ENCODE measurements at places on chromosomes 16 and 17.

DNA sequence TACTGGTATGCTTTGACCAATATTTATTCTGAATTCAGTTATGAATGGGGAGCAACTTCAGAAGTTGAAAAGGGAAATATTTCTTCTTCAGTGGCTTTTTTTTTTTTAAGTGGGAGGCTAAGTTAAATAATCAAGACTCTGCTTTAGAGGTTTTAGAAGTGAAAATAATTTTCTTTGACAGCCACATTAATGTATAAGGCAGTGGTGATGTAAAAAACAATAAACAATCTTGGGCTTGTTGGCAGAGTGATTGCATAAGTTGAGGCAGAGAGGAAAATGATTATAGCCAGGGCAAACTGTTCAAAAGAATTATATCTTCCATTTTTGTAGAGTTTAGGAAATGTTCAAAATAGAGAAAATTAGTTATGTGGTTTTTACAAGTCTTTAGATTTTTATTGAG lies 5.4 kb upstream of the KRT12 start:
- DNase-seq = no peak

DNA sequence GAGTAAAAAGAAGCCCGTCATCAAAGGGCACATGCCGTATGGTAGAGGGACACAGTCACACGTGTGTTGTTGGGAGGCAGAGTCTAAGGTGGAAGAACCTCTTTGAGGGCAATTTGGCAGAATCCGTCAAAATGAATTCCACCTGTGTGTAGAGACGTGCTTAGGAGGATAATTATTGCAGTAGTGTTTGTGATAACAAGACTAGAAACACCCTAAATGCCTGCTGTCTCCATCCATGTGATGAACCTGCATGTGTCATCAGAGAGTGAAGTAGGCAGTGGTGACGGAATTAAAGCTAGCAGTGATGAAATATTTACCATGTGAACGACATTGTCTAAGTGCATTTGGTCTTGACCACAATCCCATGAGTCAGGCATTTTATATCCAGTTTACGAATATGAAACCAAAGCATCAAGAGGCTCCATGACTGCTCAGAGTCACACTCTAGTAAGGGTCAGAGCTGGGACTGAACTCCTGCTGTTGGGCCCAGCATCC lies 61.3 kb upstream of the ADORA2B start:
- no peak for DNase-seq

GRCh38 chr17:47917581-47917980 lies 21.5 kb downstream of the SP2 start:
- no peak for DNase-seq

DNA sequence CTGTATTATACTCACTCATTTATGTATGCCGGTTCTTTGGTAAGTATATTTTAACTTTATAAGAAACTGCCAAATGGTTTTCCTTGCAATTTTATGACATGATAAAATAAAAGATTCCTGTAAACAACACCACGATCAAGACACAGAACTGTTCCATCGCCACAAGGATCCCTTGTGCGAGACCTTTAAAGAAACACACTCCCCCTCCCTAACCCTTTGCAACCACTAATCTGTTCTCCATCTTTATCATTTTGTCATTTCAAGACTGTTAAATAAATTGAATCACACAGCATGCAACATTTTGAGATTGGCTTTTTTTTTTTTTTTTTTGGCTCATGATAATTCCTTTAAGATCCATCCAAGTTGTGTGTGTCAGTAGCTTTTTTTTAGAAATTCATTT lies 6.0 kb downstream of the ADGRG5 start:
- DNase-seq = no peak

DNA sequence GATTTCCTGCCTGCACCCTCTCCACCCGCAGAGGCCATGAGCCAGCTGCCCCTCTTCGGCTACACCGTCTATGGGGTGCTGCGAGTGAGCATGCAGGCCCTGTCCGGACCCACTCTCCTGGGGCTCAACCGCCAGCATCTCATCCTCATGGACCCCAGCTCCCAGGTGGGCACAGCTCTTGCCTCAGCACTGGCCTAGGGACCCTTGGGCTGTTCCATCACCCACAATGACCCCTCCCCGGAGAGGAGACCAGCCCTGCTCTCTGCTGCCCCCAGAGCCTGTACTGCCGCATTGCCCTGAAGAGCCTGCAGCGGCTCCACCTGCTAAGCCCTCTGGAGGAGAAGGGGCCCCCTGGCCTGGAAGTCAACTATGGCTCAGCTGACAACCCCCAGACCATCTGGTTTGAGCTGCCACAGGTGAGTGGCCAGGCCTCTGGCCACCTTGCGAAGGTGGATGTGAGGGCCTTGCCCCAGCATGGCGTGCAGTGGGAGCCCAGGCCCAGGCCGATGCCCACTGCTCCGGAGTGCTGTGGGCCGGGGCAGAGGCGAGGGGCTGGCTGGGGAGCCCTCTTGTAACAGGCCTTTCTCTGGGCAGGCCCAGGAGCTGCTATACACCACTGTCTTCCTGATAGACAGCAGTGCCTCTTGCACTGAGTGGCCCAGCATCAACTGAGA lies 7.3 kb upstream of the SMIM5 start:
- DNase-seq = peak; percentile 22

DNA sequence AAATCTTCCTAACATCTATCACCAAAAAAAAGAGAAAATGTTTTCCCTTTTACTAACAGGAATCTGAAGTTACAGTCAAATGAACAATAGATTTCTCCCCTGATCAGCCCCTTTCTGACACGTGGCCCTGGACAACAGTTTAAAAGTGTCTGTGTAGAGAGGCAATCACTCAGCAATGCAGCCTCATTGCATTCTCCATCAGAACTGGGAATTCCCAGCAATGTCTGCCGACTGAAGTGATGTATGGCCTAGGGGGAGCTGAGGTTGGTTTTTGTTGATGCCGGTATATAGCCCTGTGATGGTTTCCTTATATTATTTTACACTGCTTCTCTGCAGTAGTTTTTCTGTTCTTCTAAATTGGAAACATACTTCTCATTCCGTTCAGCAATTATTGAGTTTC lies 904.3 kb upstream of the CDH8 start:
- no peak for DNase-seq

Data from amygdala (tissue), 56 donors.